T-helper 17 cell (primary cell): ENCODE measurements at places on chromosomes 7 and 10.

DNA sequence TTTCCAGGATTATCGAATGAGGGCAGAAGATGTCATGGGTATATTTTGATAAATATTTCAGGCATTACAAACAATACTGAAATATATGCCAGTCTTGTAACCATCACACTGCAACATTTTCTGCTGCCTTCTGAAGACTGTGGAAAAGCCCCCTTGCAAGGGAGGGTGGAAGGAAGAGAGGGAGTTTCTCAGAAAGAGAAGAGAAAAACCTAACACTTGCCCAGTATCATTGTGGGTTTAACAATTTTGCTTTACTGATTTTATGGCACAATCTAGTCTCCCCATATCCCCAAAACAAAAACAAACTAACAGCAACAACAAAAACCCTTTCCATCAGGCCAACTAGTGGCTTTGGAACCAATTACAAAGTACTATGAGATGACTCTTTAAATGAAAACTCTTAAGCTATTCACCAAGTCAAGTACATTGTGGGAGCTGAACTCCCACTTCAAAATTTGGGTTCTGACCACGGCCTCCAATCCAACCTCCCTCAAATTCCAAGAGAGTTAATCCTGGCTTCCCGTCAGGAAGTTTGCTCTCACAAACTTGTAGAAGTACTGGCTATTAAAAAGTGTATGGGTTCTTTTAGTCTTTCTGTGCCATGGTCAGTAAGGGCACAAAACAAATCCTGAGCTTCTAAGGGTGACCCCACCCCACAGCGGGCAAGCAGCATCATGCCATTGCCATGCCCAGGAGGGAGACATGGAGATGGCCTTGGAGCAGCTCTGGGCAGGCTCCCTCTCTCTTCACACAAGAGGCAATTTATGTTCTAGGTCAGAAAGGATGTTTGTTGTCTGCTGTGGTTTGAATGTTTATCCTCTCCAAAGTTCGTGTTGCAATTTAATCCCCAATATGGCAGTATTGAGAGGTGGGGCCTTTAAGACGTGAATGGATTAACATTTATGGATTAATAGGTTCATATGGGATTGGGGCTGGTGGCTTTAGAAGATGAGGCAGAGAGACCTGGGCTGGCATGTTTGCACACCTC lies 96.3 kb downstream of the JAZF1 start:
- DNase-seq = no peak

GRCh38 chr10:58175990-58176900 lies 91.4 kb downstream of the IPMK start:
- no peak for DNase-seq

DNA sequence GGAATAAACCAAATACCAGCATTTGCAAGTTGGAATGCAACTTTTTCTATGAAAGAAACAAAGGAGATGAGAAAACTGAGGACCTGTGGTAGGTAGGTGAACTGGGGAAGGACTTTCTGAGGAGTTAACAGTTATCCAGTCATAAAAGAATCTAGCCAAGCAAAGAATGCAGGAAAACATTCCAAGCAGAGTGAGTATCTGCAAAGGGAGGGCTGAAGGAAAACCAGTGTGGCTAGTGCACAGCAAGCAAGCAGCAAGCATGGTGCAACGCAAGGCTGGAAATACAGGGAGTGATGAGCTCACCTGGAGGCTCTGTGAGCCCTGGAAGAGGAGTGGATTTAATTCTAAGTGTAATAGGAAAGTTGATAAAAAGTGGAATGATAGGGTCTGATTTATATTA lies 44.0 kb downstream of the RTKN2 start:
- DNase-seq = no peak

DNA sequence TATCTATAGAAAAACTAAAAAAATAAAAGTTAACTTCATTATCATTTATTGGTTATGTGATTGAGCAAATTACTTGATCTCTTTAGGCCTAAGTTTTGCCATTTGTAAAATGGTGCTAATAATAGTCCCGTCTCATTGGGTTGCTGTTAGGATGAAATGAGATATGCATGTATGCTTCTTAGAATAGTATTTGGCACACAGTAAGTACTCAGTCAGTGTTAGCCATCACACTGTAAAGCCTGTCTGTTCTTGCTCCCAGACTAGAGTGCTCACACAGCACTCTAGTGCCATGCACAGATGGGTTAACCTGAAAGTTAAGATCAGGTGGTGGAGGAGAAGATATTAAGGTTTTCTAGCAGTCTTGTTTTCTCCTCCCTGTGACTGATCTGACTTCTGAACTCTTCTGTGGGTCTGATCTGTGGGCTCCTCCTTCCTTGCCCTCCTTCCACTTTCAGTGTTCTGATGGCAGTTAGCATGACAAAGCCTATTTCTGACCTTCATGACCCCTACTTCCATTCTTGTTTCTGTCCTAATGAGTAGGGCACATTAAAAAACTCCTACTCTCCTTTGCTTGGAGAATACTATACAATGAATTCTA lies 167.5 kb downstream of the RNLS start:
- no peak for DNase-seq

DNA sequence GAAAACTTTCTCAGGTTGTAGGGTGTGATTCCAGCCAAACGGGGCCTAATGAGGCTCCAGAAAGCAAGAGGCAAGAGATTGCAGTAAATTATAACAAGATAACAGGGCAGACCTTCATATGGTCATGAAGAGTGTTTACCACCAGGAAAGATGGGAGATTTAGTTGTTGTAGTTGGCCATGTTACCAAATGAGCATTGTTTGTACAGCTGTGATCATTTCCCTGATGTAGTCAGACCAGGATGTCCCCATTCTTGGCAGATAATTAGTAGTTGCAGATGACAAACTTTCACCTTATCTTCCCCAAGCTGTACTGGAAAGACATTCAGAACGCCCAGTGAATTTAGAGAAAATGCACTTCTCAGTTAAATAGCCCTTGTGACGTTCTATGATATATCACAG lies 630.8 kb downstream of the ANKRD7 start:
- DNase-seq = no peak

- DNase-seq = no peak
These were observed 149.9 kb downstream of the NEURL1 start for GRCh38 chr10:103643381-103643780.
